NCI-H2029 treated with DMSO at 0.1 percent for 48 hours (cell line): ENCODE measurements at places on chromosomes 5 and 9.

DNA sequence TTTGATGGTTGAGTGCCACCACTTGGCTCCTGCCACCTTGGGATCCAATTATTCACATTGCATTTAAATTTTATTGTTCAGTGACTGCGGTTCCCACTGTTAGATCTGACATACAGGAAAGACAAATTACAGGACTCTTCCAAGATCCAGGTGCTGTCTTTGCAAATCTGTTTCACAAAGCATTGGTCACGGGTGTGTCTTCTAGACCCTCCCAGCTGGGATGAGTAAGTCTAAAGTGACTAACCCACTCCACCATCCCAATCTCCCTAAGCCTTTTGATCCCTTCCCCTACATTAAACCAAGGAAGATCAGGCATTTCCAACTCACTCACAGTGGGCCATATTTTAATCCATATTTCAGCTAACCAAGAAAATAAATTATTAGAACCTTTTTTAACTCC, 1016.3 kb upstream of the CTNND2 start:
- DNase-seq: no peak

GRCh38 chr5:34501016-34501415, 155.1 kb upstream of the RAI14 start:
- DNase-seq: no peak

- no peak for DNase-seq
Observed at GRCh38 chr5:132451387-132451786, 39.2 kb downstream of the IRF1 start.

- no peak for DNase-seq
Observed at GRCh38 chr5:36680066-36680465, 73.7 kb downstream of the SLC1A3 start.

- DNase-seq: no peak
Observed at GRCh38 chr5:154189256-154189818, 1.2 kb upstream of the GALNT10 start.

DNA sequence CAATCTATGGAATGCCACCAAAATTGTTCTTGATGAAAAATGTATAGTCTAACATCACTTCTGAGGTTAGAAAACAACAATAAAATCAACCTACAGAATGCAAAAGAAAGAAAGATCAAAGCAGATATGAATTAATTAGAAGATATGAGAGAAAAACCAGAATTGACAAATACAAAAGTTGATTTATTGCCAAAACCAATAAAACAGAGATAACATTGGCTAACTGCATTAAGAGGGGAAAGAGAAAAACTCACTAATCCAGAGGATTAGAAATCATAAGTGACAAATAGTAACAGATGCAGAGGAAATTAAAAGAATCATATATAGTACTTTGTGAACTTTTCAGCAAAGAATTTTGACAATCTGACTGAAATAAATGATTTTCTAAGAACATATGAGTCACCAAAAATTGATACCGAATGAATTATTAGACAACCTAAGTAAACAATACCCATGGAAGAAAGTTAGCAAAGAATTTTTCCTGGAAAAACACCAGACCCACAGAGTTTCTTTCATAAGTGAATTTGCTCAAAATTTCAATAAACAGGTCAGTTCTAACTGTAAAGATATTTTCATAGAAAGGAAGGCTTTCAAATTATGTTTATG, 167.7 kb downstream of the AOPEP start:
- no peak for DNase-seq

GRCh38 chr9:136180586-136180985, 24.3 kb downstream of the LHX3 start:
- no peak for DNase-seq

DNA sequence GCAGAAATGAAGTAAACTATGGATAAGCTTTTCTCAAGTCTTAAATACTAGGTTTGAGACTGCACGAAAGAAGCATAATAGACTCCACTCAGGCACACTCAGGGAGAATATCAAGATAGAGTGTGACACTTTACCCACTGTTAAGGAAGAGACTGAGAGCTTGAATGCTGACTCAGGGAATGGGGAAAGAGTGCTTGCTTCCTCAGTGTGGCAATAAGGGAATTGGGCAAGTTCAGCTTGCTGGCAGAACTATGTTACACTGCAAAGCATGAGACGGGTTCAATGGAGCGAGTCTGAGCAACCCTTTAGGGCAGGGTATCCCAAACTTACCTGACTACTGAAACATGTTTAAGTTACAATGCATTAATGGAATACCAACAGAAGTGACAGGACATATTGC, 237.7 kb upstream of the MEF2C start:
- no peak for DNase-seq
